ENCODE measurements at places on chromosomes 1 and 21. TPM values are rescaled to one million over a fixed set of nuclear protein-coding genes. Genes with fewer than 3 reads are reported as not detected.

The LENEP gene
- not detected for total RNA-seq

The TGFB2 gene
- total RNA-seq: 47.4 TPM

The FCRL3 gene
- not detected for total RNA-seq

The FCAMR gene
- total RNA-seq: 3.6 TPM

The SORT1 gene
- 53.0 TPM for total RNA-seq

The HAO2 gene
- total RNA-seq: not detected

The BMP8B gene
- 1.3 TPM for total RNA-seq

The VTCN1 gene
- total RNA-seq: 16.3 TPM

The ETS2 gene
- 35.3 TPM for total RNA-seq

The OXCT2 gene
- total RNA-seq: 0.65 TPM

The RNF11 gene
- 117 TPM for total RNA-seq

The NGF gene
- not detected for total RNA-seq

The UBE2U gene
- 0.10 TPM for total RNA-seq

The ZSWIM5 gene
- total RNA-seq: 0.35 TPM

The HSD3B2 gene
- total RNA-seq: not detected

The MTMR11 gene
- 5.6 TPM for total RNA-seq

The RNU1-2 gene
- total RNA-seq: under 0.01 TPM

The ADCY10 gene
- not detected for total RNA-seq

The AGMAT gene
- total RNA-seq: 5.6 TPM

The OR6K6 gene
- not detected for total RNA-seq

The ANKRD65 gene
- total RNA-seq: 0.10 TPM

The GNAT2 gene
- not detected for total RNA-seq

The CFHR1 gene
- total RNA-seq: not detected

The FCER1G gene
- not detected for total RNA-seq

The MYBPH gene
- not detected for total RNA-seq

The CDK18 gene
- 14.6 TPM for total RNA-seq

The TRIM63 gene
- not detected for total RNA-seq

The RHOU gene
- 1.2 TPM for total RNA-seq

The ZBTB7B gene
- total RNA-seq: 29.2 TPM

The TIE1 gene
- 0.94 TPM for total RNA-seq

The BARHL2 gene
- total RNA-seq: not detected

The FAM43B gene
- not detected for total RNA-seq
